ENCODE measurements at places on chromosomes 11 and 22.
A peak's percentile ranks its signal among the peaks of the same experiment; 100 is the strongest.

DNA sequence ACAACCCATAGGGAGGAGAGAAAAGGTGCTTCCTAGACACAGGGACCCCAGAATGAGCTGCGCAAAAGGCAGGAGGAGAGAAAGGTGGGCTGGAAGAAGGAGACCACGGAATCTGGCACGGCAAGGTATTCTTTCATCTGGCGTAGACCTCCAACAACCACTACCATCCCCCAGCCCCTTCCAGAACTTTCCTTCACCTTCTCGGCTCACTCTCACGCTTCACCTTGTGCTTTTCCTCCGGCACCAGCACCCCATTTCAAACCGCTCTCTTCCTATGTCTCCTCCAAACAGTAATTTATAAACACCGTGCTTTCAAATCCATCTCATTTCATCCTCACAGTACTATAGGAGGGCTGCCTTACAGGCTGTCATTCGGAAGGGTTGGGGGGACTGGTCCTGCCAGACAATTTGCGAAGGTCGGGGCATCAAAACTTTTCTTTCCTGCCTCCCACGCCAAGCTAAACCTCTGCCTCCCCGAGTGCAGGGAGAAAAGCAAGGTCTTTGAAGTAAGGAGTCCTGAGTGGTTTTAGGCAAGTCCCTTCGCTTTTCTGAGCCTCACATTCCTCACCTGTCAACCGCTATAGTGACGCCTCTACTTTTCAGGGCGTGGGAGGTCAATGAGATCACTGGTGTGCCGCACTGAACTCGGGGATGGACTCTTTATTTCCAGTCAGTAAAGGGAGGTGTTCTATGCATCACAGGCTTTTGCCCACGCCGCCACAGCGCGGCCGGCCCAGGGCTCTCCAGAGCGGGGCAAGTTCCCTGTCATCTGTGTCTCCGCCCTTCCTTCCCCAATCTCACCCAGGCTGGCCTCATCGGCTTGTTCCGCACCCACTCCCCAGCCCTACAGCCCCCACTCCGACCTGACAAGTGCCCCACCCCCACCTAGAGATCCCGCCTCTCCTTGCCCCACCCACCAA is 800 bp downstream of the KCTD21 start:
- peak; percentile 14 for DNase-seq

DNA sequence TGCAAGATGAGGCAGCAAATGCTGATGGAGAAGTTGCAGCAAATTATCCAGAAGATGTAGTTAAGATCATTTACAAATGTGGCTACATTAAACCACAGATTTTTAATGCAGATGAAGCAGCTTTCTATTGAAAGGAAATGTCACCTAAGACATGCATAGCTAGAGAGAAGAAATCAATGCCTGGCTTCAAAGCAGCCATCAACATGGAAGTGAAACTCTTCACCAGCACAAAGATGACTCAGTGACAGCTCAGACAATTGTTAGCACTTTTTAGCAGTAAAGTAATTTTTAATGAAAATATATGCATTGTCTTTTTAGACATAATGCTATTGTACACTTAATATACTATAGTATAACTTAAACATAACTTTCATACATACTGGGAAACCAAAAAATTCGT is 71.4 kb downstream of the FANCF start:
- DNase-seq: no peak

DNA sequence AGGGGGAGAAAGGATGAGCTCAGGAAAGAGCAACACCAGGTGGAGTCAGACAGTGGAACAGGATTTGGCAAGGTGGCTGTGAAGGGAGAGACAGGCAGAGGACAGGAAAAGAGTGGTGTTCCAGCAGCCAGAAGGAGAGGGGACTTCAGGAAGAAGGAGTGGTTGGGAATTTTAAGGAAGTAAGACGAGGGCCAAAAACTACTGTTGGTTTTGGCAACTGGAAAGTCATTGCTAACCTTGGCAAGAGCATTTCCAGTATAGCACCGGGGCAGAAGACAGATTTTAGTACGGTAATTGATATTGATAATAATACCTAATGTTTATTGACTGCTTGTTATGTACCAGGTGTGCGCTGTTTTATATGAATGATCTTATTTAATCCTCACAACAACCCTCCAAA is 15.4 kb upstream of the DDX6 start:
- DNase-seq: no peak

DNA sequence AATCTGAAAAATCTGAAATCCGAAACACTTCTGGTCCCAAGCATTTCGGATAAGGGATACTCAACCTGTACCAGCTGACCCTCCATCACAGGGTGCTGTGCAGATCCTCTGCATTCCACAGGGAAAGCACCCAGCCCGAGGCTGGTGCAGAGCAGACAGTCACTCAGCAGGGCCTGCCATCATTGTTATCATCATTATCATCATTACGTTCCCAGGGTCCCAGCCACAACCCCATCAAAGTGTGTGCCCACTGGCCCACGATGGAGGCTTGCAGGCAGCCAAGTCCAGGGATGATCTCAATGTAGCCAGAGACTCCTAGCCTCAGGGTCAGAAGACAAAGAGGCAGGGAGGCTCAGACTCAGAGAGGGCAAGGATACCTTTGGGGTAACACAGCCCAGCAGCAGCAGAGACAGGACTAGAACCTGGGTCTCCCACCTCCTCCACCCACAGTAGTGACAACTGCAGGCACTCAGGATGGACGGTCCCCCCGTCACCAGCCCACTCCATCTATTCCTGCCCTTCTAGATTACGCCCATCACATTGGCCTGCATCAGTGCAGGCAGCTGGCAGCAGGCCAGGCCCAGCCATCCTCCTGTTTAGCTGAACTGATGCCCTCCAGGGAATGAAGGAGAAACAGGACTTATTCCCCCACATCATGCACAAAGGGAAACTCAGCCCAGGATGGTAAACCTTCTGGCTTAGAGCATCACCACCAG is 10.3 kb downstream of the GAL3ST1 start:
- DNase-seq: no peak

GRCh38 chr11:11708256-11708655 is 86.5 kb upstream of the GALNT18 start:
- DNase-seq: no peak

DNA sequence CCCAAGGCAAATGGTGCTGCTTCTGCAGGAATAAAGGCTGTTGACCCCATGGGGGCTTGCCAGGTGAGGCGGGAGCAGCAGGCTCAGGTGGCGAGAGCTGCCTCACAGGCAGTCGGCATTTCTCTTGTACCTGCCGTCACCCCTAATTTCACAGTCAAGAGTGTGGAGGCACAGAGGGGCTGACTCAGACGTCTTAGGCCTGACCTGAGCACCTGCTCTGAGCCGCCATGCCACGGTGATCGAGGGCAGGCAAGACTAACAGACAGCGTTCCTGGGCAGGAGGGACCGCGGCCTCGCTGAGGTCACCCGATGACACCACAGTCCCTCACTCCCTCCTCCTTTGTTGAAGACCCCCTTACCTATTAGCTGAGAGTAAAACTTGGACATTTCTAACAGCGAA is 5.2 kb downstream of the ALG12 start:
- no peak for DNase-seq

GRCh38 chr22:26525946-26526564 is 13.8 kb upstream of the TFIP11 start:
- DNase-seq: no peak

GRCh38 chr11:68164437-68164836 is 43.2 kb upstream of the CHKA start:
- no peak for DNase-seq

DNA sequence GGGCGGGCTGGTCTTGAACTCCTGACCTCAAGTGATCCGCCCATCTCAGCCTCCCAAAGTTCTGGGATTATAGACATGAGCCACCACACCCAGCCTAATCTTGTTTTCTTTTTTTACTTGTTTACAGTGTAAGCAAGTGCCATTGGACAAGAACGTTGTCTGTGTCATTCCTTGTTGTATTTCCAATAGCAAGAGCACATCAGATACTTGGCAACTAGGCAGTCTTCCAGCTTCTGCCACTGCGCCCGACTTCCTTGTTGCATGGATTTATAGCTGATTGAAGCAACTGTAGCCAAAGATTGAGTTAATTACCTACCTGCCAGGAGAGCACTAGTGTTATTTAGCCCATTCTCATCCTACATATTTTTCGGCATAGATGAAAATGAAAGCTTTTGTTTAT is 3.1 kb upstream of the SGSM3 start:
- DNase-seq: no peak

DNA sequence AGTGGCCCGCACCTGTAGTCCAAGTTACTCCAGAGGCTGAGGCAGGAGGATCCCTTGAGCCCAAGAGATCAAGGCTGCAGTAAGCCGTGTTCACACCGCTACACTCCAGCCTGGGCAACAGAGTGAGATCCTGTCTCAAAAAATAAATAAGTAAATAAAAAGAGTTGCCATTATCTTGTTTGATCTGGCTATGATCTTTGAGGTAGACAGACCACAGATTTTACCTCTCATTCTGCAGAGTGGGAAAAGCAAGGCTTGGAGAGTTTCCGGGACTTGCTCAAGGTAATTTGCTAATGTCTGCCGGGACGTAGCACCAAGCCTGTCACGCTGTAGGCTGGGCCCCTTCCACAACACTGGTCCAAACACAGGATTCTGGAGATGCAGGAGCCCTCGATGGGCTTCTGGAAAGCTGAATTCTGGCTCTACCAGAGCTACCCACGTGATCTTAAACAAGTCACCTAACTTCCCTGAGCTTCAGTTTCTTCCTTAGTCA is 6.8 kb downstream of the GRAP2 start:
- DNase-seq: no peak

DNA sequence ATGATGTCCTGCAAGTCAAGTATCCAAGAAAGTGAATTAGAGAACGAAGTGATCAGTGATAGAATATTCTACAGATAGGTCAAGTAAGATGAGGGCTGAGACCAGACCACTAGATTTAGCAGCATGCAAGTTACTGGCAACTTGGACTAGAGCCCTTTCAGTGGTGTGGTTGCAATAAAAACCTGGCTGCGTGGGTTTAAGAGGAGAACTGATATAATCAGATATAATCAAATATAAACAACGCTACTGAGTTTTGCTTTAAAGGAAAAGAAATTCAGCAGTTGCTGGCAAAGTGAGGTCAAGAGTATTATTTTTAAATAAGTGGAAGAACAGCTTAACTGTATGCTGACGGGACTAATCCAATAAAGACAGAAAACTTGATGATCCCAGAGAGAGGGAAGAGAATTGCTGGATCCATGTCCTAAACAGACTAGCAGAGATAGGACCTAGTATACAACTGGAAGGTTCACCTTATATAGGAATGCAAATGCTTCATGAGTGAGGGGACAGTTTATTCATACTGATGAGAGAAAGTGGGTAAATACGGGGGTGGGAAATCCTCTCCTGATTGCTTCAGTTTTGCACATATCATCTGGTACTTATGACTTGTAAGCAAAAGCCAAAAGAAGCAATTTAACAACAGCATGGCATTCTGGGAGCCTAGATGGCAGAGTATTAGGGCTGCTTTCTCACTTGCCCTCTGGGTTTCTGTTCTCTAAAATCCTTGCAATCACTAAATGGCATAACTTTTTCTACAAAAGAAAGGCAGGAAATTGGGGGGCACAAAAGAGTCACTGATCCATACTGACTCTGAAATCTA is 146.2 kb downstream of the RBFOX2 start:
- DNase-seq: no peak

GRCh38 chr11:117097389-117098268 is 599 bp downstream of the SIK3 start:
- no peak for DNase-seq

- DNase-seq: no peak
Measured at GRCh38 chr11:70590356-70590991, 192.1 kb downstream of the CTTN start.

DNA sequence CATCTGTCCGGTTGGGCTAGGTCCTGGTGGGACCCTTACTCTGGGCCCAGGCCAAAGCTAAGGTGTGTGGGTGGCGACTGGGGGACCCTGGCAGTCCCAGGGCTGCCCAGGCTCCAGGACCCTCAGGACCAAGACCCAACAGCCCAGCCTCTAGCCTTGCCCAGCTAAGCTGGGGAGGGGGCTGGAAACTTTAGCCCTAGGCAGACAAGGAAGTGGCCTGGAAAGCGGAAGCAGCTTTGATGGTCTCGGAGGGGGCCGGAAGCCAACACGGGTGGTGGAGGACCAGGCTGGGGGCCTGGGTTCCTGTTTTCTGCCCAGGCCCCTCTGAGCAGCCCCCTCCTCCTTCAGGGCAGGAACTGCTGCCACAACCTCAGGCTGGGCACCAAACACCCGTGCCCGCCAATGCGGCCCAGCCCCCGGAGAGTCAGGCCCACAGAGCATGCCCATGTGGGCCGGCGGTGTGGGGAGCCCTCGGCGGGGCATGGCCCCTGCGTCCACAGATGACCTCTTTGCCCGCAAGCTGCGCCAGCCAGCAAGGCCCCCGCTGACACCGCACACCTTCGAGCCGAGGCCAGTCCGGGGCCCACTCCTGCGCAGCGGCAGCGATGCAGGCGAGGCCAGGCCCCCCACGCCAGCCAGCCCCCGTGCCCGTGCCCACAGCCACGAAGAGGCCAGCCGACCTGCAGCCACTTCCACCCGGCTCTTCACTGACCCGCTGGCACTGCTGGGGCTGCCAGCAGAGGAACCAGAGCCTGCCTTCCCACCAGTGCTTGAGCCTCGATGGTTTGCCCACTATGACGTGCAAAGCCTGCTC is 2.8 kb downstream of the SIPA1 start:
- DNase-seq: no peak

- DNase-seq: no peak
Measured at GRCh38 chr11:9489080-9489765, 28.4 kb downstream of the ZNF143 start.

- DNase-seq: no peak
Measured at GRCh38 chr11:128837627-128838026, 29.5 kb downstream of the KCNJ1 start.

Measured in stimulated activated CD4-positive, alpha-beta T cell treated with anti-CD3 and anti-CD28 coated beads, Interleukin-1b, Interleukin-23, amount 100 ng/mL, for 1 hour (primary cell).